Esophagus squamous epithelium (tissue), 5 donors: ENCODE measurements at places on chromosomes 4 and X.

- DNase-seq: no peak
Observed at GRCh38 chrX:155065035-155065734, 5.8 kb downstream of the CMC4 start.

GRCh38 chr4:183256756-183257385 is 63.2 kb downstream of the CLDN22 start:
- no peak for DNase-seq

- DNase-seq: no peak
Observed at GRCh38 chr4:158074851-158075250, 98.0 kb downstream of the GASK1B start.

GRCh38 chrX:53047228-53047627 is 1.4 kb upstream of the GPR173 start:
- no peak for DNase-seq

- no peak for DNase-seq
Observed at GRCh38 chrX:85994797-85995196, 52.6 kb downstream of the CHM start.

DNA sequence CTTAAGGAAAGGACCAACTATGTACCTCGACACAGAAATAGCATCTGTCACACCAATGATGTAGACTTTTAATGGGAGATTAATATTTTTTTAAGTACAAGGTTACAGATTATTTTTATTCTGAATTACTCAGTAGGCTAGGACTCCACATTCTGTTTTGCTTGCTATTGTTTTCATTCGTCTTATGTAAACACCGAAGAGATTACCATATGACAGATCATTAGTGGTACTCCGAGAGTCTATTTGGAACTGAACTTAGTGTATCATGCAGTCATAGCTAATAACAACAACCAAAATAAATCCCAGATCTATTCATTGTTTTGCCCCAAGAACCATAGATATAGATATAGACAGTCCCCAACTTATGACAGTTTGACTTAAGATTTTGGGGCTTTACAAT is 139.7 kb upstream of the SPRY1 start:
- DNase-seq: no peak

- no peak for DNase-seq
Observed at GRCh38 chr4:31995943-31996901, 1276.1 kb downstream of the PCDH7 start.

- DNase-seq: no peak
Observed at GRCh38 chrX:9110808-9111207, 76.9 kb upstream of the FAM9B start.

DNA sequence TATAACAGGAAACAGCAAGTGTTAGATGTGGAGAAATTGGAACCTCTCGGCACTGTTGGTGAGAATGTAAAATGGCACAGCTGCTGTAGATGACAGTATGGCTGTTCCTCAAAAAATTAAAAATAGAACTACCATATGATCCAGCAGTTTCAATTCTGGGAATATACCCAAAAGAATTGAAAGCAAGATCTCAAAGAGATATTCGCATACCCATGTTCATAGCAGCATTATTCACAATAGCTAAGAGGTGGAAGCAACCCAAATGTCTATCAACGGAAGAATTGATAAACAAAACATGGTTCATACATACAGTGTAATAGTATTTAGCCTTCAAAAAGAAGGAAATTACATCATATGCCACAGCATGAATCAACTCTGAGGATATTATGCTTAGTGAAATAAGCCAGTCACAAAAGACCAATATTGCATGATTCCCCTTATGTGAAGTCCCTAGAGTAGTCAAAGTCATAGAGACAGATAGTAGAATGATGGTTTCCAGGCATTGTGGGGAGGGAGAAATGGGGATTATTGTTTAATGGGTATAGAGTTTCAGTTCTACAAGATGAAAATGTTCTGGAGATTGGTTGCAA is 467.7 kb downstream of the IDS start:
- no peak for DNase-seq

GRCh38 chrX:57915680-57916079 is 5.4 kb upstream of the ZXDA start:
- DNase-seq: no peak

- no peak for DNase-seq
Observed at GRCh38 chr4:2753436-2753835, 2.7 kb downstream of the TNIP2 start.

DNA sequence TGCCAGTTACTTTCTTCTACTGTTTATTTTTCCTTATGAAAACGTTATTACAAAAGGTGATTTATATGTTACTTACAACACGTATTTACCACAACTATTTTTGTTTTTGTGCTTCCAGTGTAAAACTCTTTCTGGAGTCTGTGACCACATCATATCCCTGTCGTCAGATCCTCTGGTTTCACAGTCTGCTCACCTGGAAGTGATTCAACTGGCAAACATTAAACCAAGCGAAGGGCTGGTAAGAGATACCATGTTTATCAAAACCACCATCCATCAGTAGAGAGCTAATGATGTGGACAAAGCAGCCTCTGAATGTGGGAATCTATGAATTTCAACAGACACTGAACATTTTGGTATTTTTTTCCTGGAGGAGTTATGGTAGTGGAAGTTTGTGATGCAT is 116.1 kb downstream of the CNKSR2 start:
- DNase-seq: no peak

GRCh38 chr4:7822137-7822505 is 117.5 kb downstream of the AFAP1 start:
- DNase-seq: no peak

DNA sequence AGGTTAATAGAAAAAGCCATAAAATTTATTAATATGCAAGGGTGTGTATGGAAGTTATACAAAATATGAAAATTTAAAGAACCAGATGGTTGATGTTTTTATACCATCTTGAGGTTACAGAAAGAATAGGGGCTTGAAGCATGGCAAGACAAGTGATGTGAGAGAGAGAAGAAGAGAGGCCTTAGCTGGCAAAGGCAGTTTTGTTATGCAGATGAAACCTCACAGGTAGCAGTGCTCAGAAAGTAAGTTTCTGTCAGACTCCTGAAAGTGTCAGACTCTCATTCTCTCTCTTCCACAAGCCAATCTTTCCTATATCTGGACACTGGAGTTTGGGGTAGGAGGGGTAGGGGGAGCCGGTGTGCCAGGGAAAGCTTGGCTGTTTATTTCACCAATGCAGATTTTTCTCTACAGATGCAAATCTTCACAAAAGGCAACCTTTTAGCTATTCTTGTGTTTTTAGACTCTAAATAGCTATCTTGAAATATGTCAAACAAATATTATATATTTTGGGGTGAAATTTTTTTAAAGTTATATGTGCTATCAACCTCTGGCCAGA is 124.5 kb downstream of the CFAP299 start:
- DNase-seq: no peak

GRCh38 chr4:164484551-164484950 is 269.4 kb upstream of the SMIM31 start:
- DNase-seq: no peak

GRCh38 chrX:40266490-40267333 is 169.0 kb upstream of the BCOR start:
- no peak for DNase-seq

- DNase-seq: no peak
Observed at GRCh38 chr4:182729516-182729915, 187.7 kb downstream of the DCTD start.

GRCh38 chr4:152997771-152998487 is 61.8 kb downstream of the FHDC1 start:
- DNase-seq: no peak

DNA sequence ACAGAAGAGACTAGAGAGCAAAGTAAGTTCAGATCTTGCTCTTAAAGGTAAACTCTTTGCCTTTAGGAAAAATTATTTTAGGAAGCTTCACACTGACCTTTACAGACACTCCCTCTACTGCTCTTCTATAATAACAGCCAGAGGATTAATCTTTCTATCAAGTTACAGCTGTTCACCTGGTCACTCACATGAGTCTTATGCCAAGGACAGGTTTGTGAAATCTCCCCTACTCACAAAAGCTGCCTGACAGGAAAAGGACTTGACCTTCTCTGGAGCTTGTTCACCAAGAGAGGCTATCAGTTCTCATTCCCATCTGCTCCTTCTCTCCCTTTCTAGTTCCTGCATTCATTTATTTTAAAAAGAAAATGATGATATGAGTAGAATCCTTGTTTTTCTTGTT is 117.3 kb downstream of the C4orf51 start:
- DNase-seq: no peak

GRCh38 chr4:7817877-7818398 is 121.7 kb downstream of the AFAP1 start:
- no peak for DNase-seq

- no peak for DNase-seq
Observed at GRCh38 chrX:8289523-8289922, 118.5 kb upstream of the VCX2 start.

- DNase-seq: no peak
Observed at GRCh38 chrX:80648023-80648422, 161.7 kb downstream of the BRWD3 start.

DNA sequence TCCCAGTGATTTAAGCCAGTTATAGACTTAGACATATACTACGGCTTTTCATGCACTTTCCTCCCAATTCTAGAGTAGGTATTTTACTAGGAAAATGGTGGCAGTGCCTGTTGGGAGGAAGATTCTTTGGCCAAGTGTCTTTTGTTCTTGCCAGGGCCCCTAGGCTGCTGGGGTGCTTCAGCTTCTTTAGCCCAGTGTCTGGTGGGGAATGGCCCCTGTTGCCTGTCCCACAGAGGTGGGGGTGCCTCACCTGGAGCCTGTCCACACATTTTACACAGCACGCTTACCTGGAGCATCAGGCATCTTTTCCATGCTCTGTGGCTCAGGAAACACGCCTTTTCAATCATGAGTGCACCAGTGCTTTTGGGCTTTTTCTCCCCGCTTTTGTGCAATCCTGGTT is 33.2 kb upstream of the MSANTD1 start:
- no peak for DNase-seq

- no peak for DNase-seq
Observed at GRCh38 chr4:84688605-84689004, 105.7 kb downstream of the CDS1 start.

GRCh38 chrX:40120838-40121580 is 23.3 kb upstream of the BCOR start:
- no peak for DNase-seq

DNA sequence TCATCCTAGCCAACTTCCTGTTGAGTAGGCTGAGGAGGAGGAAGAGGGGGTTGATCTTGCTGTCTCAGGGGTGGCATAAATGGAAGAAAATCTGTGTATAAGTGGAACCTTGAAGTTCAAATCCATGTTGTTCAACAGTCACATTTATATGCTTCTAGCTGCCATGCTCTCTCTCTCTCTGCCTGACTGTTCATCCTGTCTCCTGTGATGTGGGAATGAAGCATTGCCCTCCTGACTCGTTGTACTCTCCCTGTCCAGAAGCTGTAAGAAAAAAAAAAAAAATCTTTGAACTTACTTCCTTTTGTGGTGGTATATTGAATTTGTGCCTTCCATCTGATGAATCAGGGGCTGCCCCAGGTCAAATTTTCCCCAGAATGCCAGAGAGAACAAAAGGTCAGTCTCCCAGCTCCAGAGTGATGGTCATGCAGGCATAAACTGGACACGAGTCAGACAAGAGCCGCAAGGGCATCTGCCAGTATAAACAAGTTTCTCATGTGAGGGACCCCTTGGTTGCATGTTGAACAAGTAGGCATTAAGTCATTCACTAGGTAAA is 257.0 kb downstream of the IDS start:
- no peak for DNase-seq

- no peak for DNase-seq
Observed at GRCh38 chrX:72366178-72366577, 60.5 kb upstream of the CITED1 start.

DNA sequence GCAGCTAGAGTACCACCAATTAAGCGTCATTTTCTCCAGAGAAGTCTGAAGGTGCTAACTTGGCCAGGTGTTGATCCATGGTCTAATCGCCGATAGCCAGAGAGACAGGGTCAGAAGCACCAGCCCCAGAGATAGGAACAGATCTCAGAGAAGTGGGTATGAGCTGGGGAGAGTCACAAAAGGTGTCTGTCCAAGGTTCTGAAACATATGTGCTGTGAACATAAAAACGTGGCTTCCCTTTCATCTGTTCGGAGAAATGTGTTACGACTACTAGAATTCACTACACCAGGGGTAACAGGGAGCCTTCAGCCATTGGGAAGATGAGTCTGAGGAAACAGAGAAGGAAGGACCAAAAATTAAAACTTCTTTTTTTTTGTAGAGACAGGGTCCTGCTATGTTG is 91.3 kb downstream of the FBXL5 start:
- DNase-seq: no peak

DNA sequence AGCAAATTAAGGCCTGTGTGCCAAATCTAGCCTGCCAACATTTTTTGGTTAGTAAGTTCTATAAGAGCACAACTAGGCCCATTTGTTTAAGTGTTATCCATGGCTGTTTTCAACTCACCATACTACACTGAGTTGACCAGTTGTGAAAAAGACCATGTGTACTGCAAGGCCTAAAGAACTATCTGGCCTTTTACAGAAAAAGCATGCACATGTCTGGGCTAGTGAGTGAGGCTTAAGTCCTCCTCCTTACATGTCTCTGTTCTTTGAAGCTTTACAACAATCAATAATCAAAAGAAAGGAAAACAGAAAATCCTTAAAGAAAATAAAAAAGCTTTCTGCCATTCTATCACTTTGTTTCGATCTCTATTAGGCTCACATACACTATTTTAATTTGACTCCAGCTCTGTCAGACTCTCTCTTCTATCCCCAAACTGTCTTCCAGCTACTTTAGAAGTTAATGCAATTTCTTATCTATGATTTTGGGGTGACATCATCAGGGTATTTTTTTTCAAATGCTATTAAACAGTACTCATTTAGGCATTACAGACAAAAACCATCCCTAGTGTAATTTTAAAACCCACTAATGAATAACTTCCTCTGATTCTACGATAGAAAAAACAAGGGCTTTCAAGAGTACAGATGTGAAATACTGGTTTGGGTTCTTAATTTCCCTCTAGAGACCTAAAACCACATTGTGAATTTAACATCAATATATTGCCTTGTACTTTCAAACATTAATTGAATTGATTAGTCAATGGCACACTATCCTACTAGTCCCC is 161.8 kb downstream of the MAB21L2 start:
- DNase-seq: no peak

DNA sequence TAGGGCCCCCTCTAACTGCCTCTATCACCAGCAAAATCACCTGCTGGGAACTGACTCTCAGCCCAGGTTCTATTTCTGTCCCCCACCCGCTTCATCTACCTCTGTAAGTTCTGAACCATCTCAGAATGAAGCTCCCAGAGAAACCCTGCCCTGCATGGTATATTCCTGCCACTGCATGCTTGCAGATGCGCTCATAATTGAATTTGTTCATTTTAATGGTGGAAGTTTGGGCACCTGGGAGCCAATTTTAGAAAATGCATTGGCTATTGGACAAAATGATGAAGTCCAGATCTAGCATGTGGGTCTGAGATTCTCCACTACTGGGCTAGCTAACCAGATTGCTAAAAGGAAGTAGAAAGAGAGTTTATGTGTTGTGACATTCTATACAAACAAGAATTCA is 28.6 kb upstream of the SLC10A4 start:
- no peak for DNase-seq

DNA sequence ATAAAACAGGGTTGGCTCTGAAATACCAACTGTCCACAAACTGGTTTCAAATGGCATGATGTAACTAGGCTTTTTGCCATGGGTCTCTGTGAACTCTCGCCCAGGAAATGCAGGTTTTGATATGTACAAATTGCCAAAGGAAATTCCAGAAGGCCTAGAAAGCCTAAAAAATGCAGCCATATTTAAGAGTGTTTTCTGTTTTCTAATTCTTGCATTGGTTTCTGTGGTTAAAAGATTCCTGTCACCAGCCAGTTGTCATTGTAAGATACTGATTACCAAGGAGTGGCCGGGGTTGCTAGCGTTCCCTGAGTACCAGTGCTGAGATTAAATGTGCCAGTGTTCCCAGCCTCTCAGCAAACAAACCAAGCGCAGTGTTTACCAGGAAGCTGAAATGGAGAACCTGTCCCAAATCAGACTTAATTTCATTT is 53.9 kb upstream of the SORBS2 start:
- no peak for DNase-seq
